Purkinje cell (primary cell): ENCODE measurements at places on chromosomes 6 and 20. TPM values are rescaled to one million over a fixed set of nuclear protein-coding genes. Genes with fewer than 3 reads are reported as not detected.

The TRIM15 gene
- not detected in 2 replicates for polyA plus RNA-seq

The GJA1 gene
- 40.2 and 41.6 TPM in 2 replicates for polyA plus RNA-seq

The OPN5 gene
- polyA plus RNA-seq: 1.6 and 2.9 TPM in 2 replicates

The AVP gene
- polyA plus RNA-seq: not detected in 2 replicates

The GJA10 gene
- polyA plus RNA-seq: not detected in 2 replicates

The SDCBP2 gene
- 3.9 and 5.5 TPM in 2 replicates for polyA plus RNA-seq

The MLN gene
- not detected in 2 replicates for polyA plus RNA-seq

The CPNE5 gene
- 22.8 TPM in 1 of 2 replicates, not detected in the other for polyA plus RNA-seq

The IL17F gene
- polyA plus RNA-seq: 7.1 and 12.9 TPM in 2 replicates

The IPCEF1 gene
- 0.80 and 8.5 TPM in 2 replicates for polyA plus RNA-seq

The SPATA25 gene
- polyA plus RNA-seq: not detected in 2 replicates

The ZBTB24 gene
- 1.2 and 2.9 TPM in 2 replicates for polyA plus RNA-seq

The TINAG gene
- not detected in 2 replicates for polyA plus RNA-seq

The DEFB126 gene
- polyA plus RNA-seq: not detected in 2 replicates

The DEFB113 gene
- not detected in 2 replicates for polyA plus RNA-seq

The MAP7 gene
- polyA plus RNA-seq: 5.3 and 6.3 TPM in 2 replicates

The KHDC1L gene
- polyA plus RNA-seq: 1.8 TPM in 1 of 2 replicates, not detected in the other
